ENCODE measurements at places on chromosomes 7 and 10.

- no peak for DNase-seq
Observed at GRCh38 chr7:25982684-25983083, 169.3 kb upstream of the NFE2L3 start.

DNA sequence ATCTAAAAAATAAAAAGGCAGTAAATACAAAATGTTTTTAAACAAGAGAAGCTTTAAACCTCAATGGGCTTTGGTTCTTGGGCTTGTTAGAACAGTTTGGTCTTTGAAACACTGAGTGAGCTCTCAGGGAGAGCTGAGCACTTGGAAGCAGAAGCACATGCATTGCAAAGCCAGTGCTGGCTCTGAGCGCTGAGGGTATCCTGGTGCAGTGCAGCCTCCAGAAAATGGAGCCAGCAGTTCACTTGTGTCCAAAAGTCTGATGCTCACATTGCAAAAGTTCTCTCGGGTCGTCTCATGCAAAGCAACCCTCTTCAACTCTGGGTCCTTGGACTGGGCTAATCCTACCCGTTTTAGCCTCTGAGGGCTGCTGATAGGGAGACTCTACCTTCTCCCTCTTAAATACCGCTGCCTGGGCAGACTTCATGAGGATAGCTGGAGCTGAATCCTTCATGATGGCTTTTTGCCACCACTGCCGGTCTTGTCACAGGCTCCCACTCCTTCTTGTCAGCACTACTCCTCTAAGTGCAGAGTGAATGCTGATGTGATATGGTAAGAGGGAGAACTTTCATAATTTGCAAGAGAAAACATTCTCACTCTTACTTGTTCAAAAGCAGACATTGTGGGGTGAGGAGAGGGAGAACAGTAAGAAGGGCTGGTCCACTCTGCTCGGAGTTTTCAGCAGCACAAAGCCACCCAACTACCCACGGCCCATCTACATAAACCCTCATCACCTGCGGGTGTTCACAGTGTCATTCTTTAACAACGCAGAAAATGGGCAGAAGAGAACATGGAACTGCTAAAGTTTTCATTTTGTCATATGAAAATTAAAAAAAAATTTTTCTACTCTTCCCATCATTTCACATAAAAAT lies 42.2 kb upstream of the BMPER start:
- no peak for DNase-seq

DNA sequence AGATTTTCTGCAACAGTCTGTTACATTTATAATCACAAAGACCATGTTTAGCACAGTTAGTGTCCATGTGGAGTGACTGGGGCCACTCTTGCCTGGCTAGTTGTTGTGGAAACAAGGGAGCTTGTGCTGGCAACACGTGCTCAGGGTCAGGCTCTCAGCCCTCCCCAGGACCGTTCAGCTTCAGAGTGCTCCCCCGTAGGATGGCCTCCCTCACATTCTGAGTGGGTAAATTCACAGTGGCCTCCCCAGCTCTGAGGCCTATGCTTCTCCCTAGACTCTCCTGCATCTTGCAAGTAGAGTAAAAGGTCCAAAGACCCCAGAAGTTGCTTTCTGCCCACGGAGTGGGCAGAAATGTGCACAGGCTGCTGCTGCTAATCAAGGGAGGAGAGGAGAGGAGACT lies 122.3 kb downstream of the ADCY1 start:
- no peak for DNase-seq

DNA sequence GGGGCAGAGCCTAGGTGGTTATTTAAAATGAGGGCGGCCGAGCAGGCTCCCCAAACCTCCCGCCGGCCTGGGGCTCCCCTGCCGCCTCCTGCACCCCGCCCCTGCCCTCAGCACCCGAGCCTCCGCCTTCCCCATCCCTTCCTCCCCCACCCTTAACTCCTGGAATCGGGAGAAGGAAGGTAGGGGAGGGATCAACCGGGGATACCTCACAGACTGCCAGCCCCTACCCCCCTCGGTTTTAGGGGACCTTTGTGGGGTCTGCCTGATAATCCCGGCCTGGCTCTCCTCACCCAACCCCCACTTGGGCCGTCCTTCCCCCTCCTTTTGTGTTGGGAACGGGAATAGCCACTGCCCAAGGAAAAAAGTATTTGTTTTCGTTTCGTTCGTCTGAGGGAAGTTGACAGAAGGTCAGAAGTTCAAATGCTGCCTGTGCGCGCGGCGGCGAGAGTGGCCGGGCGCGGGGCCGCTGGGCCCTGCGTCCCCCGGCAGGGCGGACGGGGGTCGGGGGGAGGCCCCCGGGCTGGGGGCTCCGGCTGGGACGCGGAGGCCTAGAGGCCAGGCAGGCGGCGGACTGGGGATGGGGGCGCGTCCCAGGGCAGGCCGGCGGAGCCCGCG lies 2.8 kb downstream of the SHH start:
- DNase-seq, result no peak

GRCh38 chr7:108263425-108263824 lies 133.3 kb upstream of the LAMB4 start:
- no peak for DNase-seq

DNA sequence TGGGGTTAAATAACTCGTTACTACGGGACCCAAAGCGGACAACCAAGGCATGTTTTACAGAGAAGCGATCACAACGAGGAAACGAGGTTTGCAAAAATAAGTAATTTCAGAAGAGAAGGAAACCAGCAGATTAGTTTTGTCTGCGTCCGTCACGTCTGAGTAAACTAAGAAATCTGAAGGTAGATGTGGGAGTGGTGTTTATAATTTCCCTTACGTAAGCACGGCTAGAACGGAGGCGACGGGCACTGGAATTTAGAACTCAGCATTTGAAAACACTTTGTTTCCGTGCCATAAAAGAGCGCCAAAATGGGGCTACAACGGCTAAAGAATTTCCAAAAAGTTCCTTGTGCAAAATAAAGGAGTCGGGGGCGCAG lies 718 bp upstream of the UMAD1 start:
- no peak for DNase-seq

Measured in stimulated activated CD4-positive, alpha-beta T cell treated with anti-CD3 and anti-CD28 coated beads, Interleukin-2, amount 100 ng/mL, for 48 hours (primary cell).